HAP-1 (cell line): ENCODE measurements at places on chromosomes 5 and 9.

GRCh38 chr5:6875376-6875775, 162.1 kb downstream of the TENT4A start:
- DNase-seq: no peak

- DNase-seq: no peak
These were observed 34.9 kb downstream of the SH3GL2 start for GRCh38 chr9:17613758-17614157.

DNA sequence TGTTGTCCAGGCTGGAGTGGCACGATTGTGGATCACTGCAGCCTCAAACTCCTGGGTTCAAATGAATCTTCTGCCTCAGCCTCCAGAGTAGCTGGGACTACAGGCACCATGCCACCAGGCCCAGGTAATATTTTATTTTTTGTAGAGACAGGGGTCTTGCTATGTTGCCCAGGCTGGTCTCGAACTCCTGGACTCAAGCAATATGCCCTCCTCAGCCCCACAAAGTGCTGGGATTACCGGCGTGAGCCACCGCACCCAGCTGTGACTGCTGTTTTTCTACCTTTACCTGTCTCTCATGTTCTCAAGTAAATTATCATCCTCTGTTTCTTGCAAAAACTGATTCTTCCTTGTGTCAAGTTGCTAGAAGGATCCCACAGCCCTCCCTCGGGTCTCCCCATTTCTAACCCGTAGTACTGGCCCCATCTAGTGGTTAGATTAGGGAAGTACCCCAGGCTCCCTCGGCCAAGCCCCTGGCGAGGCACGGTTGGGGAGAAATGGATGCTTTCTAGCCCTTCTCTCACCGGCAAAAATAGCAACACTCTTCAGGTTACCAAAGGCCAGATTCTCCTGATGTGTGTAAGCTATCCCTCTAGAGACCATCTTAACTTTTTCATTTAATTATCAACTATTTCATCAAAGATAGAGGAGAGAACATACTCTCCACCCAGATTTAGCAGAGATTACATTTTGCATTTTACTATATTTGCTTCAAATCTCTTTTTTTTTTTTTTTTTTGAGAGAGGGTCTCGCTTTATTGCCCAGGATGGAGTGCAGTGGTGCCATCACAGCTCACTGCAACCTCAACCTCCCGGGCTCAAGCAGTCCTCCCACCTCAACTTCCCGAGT, 19.2 kb upstream of the TOR1B start:
- DNase-seq: peak; percentile 64

DNA sequence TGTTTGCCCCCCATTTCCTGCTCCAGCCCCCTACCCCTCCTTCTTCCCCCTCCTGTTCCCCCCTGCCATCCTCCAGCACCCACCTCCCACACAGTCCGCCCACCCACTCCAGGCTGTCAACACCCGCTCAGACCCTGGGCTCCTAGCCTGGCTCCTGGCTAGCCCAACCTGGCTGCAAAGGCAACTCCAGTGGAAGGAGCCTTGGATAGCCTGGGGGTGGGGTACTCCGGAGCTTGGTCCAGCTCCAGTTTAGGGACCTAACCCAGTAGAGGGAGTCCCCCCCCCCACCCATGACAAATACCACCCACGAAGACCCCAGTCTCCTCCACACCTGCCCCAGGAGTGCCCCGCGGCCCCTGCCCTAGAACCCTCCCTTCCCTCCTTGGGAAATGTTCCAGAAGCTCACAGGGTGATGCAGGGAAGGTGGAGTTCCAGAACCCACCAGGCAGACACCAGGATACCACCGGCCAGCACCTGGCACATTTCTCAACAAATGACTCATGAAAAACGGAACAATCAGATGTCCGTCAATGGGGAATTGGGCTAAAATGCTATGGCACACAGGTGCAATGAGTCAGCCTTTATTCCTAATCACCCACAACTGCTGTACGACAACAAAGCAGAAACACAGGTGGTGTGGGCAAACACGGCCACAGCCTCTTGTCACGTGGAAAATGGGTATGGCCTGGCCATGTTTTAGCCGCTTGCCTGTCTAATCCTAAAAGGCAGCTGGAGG, 901 bp upstream of the SLC12A7 start:
- no peak for DNase-seq

- no peak for DNase-seq
These were observed 44.7 kb downstream of the FAM240B start for GRCh38 chr9:38675211-38675610.

- peak; percentile 57 for DNase-seq
These were observed 79.2 kb upstream of the IL7R start for GRCh38 chr5:35777358-35778087.

GRCh38 chr5:121969660-121970295, 8.0 kb downstream of the SRFBP1 start:
- DNase-seq: no peak

GRCh38 chr9:32742296-32742695, 41.0 kb upstream of the TMEM215 start:
- no peak for DNase-seq

GRCh38 chr5:73692166-73692640, 66.2 kb downstream of the ARHGEF28 start:
- no peak for DNase-seq

DNA sequence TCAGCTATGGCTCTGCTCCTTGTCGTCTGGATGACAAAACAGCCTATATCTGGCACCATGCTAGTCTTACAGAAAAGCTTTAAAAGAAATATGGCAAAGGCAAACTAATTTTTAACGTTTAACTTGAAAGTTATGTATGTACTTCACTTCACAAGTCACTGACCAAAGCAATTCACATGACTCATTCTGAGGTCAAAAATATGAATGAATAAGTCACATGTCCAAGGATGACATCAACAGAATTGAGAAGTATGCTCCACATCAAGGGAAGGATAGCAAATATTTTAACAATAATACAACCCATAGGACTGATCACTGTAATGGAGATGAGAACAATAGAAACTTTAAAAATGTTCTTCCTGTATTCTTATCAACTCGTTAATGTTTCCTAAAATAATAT, 1072.6 kb upstream of the NUDT12 start:
- no peak for DNase-seq

DNA sequence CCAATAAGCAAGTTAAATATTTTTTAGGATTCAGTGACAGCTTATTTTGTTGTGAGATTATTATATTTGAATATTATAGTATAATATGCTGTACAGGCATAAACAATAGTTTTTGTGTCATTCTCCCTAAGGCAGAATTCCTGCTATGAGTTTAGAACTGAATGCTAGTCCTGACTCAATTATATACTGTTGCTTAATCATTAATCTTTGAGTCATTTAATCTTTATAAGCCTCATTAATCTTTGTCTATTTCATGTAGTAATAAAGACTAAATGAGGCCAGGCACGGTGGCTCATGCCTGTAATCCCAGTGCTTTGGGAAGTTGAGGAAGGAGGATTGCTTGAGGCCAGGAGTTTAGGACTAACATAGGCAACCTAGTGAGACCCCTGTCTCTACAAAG, 3.6 kb upstream of the DCP2 start:
- no peak for DNase-seq

GRCh38 chr5:22736443-22737003, 116.6 kb downstream of the CDH12 start:
- DNase-seq: no peak

DNA sequence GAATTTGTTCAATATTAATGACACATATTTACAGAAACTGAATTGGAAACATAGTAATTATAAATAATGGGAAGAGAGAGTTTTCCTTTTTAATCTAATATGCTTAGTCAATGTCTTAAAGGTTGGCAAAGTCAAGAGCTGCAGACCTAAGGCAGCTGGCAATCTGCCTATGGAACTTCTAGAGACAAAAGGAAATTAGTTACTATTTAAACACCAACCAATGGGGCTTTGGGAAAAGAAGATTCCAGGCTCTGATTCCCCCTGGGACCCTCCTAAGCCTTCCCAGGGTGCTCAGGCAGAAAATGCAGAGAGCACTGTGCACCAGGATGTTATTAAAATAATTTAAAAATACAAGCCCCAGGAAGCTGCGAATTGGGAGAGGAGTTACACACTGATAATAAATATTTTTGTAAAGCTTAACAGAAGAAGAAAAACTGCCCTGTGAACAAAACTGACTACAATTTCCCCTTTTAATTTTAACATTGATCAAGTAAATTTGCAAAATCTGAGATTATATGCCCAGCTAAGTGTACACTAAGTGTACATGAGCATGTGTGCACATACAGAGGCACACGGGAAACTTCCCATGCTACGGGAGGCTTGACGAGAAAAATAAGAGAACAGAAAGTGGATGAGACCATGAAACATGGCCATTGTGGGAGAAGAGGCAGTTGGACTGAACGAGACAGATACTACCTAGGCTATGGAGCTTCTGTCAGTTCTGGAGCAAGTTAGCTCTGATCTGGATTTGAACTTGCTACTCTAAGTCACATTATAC, 77.4 kb upstream of the ADAMTS16 start:
- DNase-seq: no peak

GRCh38 chr9:112028242-112029221, 131.9 kb downstream of the UGCG start:
- no peak for DNase-seq

- no peak for DNase-seq
These were observed 45.6 kb downstream of the S1PR3 start for GRCh38 chr9:89036891-89037290.

DNA sequence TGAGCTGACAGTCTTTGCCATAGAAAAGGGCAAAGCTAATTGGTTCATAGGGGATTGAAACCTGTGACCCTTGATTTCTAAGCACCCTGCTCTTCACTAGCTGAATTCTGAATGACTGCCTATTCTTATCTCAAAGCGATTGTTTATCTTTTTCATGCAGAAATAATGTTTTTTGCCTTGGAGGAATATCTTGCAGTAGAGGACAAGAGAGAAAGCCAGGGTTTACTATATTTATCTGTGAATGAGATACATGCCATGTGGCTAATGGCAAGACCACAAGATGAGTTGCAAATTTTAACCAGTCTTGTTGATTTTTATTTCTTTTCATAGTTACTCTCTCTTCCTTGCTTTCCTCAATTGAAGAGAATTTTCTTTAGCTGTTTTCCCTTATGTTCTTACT, 185.0 kb downstream of the CNTLN start:
- DNase-seq: no peak

- DNase-seq: no peak
These were observed 24.8 kb upstream of the ANGPTL2 start for GRCh38 chr9:127147251-127147650.

GRCh38 chr9:34507556-34507955, 15.2 kb downstream of the ENHO start:
- no peak for DNase-seq

- DNase-seq: no peak
These were observed 483.7 kb downstream of the ELAVL2 start for GRCh38 chr9:23342291-23342690.

- no peak for DNase-seq
These were observed 9.3 kb downstream of the SLC25A48 start for GRCh38 chr5:135843571-135844337.

DNA sequence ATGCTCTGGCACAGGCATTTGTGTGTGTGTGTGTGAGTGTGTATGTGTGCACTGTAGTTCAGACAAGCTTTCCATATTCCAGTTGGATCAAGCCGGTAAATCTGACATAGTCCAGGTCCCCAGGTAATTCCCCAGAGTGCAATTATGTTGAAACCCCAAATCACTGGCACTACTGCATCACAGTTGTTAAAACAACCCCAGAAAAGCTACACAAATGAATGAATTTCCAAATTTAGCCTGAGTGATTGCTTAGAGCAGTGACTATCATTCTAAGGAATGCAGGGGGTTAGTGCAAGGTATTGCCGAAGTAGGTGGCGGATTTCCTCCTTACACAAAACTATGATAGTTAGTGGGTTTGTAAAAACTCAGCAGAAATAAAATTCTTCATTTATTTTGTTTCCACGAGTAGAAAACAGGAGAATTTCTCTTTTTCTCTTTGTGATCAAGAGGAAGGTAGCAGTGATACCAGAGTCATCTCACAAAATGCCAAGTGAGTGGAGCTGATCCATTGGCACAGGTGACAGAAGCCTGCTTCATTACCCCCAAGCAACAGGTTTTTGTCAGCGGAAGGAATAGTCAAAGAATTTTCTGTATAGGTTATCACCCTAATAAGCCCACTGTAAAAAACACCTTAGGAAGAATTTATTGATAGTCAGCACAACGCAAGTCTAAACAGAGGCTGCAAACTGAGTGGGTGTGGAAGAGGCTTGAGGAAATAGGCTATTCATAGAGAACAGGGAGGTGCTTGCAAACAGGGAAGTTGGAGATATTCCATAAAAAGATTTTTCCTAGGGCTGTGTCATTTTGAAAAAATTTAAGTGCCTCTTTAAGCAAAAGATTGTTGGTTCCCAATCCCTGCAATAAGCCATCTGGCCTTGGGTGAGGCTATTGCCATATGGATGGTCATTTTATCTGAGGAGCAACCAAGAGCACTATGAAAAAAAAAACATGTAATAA, 385.1 kb downstream of the CHSY3 start:
- no peak for DNase-seq

GRCh38 chr5:72515211-72515610, 8.0 kb upstream of the ZNF366 start:
- DNase-seq: no peak

DNA sequence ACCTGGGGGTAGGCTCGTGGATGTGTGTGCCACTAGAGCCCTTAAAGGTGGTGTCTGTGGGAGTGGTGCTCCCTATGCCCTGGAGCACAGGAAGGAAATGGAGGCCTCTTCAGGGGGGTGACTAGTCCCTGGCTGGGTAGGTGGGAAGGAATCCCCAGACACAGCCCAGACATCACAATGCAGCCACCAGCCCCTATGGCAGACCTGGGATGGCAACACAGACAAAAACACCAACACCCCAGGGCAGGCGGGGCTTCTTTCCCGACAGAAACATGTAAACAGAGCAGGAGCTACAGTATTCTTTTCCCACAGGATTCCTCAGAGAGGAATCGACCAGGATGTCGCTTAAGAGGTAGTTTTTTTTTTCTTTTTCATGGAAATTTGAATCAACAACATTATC, 10.4 kb upstream of the NR5A1 start:
- no peak for DNase-seq

DNA sequence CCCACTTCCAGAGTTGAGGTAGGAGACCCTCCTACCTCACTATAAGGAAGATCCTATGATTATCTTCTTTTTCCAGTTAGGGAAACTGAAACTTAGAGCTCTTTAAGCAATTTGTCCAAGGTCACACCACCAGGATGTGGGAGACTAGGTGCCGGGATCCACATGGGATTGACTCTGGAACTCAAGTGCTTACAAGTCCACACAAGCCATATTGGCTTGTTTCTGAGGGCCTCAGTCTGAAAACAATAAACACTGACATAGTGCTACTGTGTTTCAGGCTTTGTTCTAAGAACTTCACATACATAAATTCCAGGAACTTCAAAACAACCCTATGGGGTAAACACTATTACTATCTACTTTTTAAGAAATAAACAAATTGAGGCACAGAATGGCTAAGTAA, 481.3 kb downstream of the ZSWIM6 start:
- no peak for DNase-seq

DNA sequence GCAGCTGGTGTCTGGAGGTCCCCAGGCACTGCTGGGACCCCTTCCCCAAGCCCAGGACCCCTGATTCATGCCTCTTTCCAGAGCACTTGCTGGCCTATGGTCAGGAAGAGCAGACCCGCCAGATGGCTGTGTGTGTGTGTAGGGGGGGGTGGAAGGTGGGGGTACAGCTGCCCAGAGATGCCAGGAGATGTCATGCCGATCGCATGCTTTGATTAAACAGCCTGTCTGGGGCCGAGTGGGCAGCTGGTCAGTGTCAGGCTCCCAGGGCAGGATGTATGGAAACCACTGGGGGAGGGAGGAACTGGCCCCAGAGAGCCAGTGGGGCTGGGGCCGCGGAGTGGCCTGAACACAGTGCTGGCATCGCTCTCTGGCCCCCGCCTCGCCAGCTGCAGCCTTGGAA, 23.7 kb downstream of the RXRA start:
- no peak for DNase-seq
